ENCODE measurements at places on chromosomes 4 and X.

- no peak for DNase-seq
These were observed 644.5 kb upstream of the DIPK2B start for GRCh38 chrX:45845142-45845541.

GRCh38 chrX:14362721-14363120 lies 166.6 kb upstream of the GLRA2 start:
- DNase-seq = no peak

DNA sequence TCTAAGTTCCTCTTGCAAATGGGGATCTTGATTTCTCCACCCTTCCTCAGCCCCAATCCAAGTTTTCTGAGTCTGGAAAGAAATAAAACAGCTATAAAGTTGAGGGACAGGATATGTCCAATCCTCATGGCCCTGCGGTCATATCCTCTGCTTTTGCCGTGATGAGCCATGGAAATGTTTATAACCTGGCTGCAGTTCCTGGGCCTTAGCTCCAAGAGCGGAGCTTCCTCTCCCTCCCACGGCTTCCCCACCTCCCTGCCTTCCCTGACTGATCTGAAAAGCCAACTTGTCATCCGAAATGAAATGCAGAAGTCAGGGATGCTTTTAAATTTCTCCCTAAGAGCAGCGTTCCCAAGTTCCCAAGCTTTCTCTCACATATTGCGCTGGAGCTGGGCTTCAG lies 221.5 kb upstream of the SFRP2 start:
- DNase-seq = no peak

DNA sequence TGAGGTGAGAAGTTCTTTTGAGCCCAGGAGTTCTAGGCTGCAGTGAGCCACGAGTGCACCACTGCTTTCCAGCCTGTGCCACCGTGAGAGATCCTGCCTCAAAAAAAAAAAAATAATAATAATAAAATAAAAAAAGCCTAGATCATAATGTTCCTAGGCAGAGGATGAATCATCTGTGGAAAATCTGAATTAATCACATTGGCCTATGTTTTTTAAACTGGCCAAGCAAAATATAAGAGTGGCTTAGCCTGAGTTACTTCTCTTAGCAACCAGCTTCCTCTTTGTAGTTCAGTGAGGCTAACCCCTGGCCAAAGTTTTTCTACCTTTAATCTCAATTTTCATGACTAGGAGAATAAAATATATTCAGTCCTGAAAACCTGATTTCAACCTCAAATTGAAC lies 614.6 kb downstream of the PPP4R3C start:
- DNase-seq = no peak

GRCh38 chr4:86818211-86818610 lies 31.0 kb downstream of the SLC10A6 start:
- no peak for DNase-seq

DNA sequence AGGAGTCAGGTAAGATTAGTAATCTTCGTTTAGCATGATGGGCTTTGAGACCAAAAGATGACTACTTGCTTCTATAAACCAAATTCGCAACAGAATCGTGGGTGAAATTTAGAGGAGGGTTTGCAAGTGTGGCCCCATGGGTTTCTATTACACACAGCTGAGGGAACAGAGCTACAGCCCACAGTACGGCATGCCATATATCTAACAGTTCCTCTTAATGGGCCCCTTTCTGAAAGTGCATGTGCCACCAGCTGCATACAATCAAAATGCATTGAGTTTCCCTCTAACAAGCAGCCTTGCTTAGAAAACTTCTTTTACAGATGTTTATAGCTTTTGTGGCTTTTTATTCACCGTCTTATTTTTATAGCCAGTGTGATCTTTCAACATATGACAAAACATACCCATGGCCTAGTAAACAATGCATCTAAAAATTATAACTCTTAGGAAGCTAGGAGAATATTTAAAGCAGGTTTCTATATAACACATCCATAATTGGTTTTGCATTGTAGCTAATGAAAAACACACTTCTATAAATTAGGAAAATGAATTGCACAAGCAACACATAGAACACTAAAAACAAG lies 202.1 kb downstream of the PRDM5 start:
- no peak for DNase-seq

DNA sequence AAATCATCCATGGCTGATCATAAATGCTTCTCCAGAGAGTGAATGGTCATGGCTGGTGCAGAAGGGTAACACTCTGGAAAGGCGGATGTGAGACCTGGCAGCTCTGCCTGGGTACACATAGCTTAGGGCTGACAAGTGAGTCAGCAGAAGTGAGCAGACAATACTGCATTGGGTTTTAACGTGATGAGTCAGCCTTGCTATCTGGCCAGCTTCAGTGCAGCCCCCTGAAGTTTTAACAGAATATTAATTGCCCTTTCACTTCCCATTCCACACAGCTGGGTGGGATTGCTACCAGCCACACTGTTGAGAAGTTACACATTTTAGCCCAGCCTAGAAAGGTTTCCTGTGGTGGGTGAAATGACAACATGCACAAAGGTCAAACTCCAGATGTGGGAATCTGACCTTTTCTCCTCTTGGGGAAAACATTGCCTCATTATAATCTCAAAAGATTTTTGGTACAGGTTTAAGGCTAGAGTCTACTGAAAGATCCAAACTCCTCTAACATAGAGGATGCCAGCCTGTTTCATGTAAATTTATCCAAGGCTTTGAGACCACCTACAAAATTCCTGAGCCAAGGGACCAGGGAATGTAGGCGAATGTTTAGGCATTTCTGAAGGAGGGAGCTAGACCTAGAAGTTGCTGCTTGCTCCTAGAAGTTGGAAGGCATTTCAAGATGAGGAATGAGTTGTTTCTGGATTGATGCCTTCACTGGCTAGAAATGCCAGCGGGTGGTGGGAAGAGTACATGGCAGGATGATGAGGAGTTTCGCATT lies 230.3 kb upstream of the PGRMC2 start:
- DNase-seq = no peak

DNA sequence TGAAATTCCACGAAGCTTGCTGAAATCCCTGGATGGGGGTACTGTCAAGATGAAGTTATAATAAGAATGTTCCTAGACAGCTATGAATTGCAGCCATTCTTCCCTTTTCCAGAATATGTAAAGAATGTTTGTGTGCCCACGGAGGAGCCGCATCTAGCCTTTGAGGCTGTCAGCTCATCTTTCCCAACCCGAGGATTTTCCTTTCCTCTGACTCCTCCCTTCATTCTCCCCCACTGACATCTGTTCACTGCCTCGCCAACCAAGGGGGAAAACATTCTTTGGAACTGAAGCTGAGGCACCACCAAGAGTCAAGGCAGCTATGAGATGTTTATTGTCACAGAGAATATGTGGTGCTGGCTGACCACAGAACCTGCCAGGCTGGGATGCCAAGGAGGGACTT lies 8.8 kb downstream of the NHSL2 start:
- no peak for DNase-seq

GRCh38 chr4:104128031-104128849 lies 366.5 kb downstream of the CXXC4 start:
- DNase-seq = no peak

- DNase-seq = no peak
These were observed 88.3 kb downstream of the CLCN4 start for GRCh38 chrX:10244915-10245622.

DNA sequence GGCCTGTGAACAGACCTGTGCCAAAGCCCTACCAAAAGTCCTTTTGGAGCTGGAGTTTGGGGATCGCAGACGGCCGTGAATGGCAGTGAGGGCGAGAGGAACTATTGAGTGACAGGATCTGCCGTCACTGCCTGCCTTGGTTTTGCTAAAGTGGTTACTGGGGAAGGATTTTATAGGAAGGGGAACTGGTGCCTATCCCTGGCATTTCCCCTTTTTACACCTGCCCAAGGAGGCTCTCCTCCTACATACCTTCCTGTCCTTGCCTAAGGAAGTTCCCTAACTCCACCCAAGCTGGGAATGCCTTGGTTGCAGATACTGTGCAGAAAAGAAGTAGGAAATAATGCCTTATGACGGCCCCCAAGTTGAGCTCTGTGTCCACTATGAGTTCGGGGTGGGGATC lies 14.5 kb downstream of the LONRF3 start:
- no peak for DNase-seq

- DNase-seq = no peak
These were observed 200.0 kb upstream of the MAOA start for GRCh38 chrX:43456063-43456462.

- no peak for DNase-seq
These were observed 68.7 kb downstream of the NSD2 start for GRCh38 chr4:1939664-1940509.

- no peak for DNase-seq
These were observed 30.2 kb downstream of the ZNF185 start for GRCh38 chrX:152927858-152928760.

DNA sequence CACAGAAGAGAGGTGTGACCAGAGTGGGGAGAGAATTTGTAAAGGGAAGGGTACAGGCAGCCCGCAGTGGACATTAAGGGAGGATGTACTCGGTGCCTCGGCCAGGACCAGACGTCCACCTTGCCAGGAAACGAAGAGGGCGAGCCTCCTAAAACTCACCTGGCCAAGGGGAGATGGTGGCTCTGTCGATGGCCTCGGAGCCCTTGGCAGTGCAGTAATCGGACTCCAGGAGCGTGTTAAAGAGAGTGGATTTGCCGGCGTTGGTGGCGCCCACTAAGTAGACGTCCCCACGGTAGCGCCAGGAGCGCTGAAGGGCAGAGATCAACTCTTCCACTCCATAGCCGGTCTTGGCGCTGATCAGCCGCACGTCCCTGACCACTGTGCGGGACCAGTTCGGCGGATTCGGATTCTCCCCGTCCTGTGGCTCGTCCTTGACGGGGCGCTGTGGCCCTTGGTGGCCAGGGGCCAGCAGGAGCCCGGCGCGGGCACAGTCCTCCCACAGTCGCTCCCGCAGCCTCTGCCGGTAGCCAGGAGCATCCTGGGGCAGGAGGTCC lies 1.0 kb downstream of the NOA1 start:
- DNase-seq = no peak

- no peak for DNase-seq
These were observed 2.7 kb downstream of the HPSE start for GRCh38 chr4:83331956-83332355.

- DNase-seq = no peak
These were observed 90.4 kb upstream of the EOLA2 start for GRCh38 chrX:150028692-150029091.

DNA sequence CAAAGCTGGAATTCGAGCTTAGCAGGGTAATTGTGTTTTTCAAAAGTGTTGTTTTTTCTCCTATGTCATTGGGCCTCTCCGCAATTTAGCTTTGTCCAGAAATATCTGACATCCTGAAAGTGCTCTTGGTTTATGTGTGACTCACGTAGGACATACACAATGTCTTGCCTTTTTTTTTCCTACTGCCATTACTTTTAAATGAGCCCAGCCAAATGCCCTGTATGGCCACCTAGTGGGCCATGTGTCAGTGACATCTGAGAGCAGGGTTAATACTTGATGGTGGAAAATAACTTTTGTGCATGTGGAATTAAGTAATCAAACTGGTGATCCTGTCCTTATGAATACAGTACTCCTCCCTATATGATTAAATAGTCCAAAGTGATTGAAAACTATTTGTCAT lies 1411.1 kb upstream of the TENM3 start:
- no peak for DNase-seq

DNA sequence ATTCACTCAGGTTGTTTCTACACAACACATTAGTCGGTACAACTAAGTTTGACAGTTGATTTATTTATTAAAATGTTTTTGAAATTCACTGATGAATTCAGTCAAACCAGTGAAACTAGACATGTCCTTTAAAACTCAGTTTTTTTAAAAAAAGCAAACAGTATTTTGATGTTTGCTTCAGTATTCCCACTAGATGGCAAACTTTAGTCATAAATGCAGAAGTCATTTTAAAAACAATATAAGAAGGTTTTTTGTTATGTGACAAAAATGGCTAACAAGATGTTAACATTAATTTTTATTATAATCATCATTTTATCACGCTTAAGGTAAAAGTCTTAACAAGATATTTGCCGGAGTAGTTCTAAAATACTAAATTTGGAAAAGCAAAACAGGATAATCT lies 1337.8 kb upstream of the DIAPH2 start:
- DNase-seq = no peak

GRCh38 chrX:20487227-20487626 lies 220.5 kb upstream of the RPS6KA3 start:
- DNase-seq = no peak

DNA sequence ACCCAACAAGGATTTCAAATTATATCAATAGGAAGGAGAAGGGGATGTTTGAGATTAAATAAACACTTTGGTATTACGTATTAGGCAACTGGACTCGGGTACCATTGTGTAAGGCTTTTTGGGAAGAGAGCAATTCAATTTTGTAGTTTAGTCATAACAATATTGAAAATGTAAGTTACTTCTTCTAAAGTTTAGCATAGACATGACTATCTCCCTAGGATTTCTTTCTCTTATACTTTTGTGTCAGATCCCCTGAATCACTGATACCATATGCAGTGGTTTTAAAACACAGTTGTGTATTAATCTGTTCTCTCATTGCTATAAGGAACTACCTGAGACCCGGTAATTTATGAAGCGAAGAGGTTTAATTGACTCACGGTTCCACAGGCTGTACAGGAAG lies 123.8 kb upstream of the FAM9C start:
- DNase-seq = no peak

- DNase-seq = no peak
These were observed 19.0 kb upstream of the SLC2A9 start for GRCh38 chr4:10040049-10040892.

- DNase-seq = no peak
These were observed 76.6 kb downstream of the HTRA3 start for GRCh38 chr4:8345946-8346814.

DNA sequence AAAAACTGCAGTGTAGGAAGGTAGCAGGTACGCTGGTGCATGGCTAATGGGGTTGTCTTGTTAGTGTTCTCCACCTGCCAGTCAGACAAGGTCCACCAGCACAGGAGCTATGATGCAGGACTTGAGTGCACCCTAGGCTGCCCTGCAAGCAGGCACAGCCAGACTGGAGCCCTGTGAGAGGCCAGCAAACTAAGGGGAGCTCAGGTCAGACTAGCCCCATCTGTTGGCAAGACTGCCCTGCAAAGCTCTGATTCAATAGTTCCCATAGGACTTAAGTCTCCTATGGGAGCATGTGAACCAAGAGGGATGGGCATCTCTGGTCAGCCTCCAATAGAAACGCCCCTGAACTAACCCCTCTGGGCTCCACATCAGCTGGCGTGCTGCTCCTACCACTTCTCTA lies 1307.3 kb downstream of the C4orf33 start:
- no peak for DNase-seq

GRCh38 chr4:38499101-38499500 lies 164.9 kb upstream of the KLF3 start:
- DNase-seq = no peak

DNA sequence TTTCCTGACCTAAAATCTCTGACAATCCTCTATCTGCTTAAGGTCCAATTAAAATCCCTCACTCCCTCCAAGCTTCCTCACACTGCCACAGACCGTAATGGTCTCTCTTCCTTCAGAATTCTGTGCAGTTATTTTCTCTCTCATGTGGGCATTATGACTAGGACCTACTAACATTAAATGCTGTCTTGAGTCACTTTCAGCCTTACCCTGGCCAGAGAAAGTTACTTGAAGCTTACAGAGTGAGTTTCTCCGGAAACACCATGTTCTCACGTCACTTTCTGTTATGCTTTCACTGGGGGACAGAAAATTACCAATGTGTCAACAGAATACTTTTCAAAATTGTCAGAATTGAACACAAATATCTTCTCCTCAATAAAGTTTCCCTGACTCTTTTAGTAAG lies 271.8 kb downstream of the INPP4B start:
- DNase-seq = no peak

Data from activated gamma-delta T cell treated with Interleukin-2 at 50 U/mL for 16 hours (primary cell).